EL (cell line): ENCODE measurements at places on chromosomes 13 and 19.

DNA sequence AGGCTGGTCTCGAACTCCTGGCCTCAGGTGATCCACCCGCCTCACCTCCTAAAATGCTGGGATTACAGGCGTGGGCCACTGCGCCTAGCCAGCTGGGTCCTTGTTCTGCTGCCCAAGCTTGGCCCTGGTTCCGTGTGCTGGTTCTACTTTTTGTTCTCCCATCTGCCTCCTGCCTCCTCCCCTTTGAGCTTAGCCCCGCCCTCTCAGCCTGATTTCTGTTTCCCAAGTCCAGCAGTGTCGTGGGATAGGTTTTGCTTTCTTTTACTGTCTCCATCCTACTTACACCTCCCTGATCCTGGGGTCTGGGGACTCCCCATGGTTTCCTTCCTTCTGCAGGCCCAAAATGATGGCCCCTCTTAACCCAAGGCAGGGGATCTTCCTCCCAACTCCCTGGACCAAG is 2.4 kb downstream of the BLOC1S3 start:
- no peak for DNase-seq

- DNase-seq, result no peak
Measured at GRCh38 chr13:97856304-97856675, 97.2 kb upstream of the IPO5 start.

DNA sequence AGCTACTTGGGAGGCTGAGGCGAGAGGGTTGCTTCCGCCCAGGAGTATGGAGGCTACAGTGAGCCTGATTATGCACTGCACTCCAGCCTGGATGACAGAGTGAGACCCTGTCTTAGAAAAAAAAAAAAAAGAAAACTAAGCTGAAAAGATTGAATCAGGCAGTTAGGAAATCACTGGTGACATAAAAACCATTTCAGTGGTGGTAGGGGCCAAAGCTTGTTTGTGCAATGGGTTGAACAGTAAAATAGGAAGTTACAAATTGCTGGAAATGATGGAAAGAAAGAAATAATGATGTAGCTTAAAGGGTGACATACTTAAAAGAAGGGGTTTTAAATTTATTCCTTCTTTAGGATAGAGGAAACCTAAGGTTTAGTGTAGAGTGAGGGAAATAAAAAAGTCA is 4.8 kb upstream of the OXGR1 start:
- DNase-seq, result no peak

DNA sequence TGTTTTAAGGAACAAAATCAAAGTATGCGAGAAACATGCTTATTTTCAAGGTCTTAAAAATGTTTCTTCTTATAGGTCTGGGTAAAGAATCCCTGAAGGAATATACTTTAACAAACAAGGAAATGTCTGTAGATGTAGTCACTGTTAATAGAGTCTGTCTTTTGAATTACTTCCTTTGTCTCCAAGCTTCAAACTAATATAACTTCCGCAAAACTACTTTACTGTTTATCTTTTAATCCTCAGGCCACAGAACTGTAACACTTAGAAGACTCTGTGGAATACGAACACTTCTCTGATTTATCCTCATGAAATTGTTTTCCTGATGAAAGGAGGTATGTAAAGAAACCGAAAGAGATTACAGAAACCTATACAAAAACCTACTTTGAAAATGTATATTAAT is 316.0 kb downstream of the PCDH9 start:
- no peak for DNase-seq

DNA sequence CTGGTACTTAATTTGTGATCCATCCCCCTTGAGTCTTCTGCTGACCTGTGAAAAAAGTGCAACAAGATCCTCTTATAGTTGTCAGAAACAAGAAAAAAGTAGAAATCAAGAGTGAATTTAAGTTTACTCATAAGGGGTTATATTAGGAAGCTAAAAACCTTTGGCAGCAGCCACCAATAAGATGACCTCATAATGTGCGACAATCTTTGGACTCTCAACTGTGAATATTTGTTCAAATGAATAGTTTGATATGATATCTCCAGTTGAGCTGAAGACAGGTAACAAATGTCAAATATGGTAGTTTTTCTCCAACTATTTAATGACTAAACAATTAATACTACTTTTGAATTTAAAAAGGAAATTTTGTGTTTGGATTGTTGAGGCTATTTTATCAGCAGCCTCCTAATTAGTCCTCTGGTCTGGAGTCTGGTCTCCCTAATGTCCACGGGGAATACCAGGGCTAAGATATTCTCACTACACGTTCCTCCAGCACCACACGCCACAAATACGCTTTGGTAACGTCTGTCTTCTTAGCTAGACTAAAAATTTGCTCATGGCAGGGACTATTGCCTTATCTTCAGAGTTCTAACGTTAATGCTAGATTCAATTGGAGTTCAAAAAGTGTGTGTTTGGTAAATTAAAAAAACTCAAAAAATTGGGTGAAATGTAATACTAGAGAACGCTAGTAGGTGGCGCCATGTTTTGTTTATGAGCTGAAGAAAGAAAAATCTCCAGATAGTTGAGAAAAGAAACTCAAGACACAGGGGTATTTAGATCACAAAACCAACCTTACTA is 51.0 kb upstream of the PDX1 start:
- peak; percentile 6 for DNase-seq

GRCh38 chr13:99908140-99908803 is 63.3 kb downstream of the ZIC5 start:
- no peak for DNase-seq

- DNase-seq, result no peak
Measured at GRCh38 chr13:105047676-105048295, 1487.7 kb downstream of the EFNB2 start.

- no peak for DNase-seq
Measured at GRCh38 chr13:23580684-23581060, 10.5 kb downstream of the TNFRSF19 start.

GRCh38 chr13:106143392-106143791 is 392.1 kb downstream of the EFNB2 start:
- DNase-seq, result peak; percentile 45

- DNase-seq, result no peak
Measured at GRCh38 chr19:28603453-28603852, 609.5 kb downstream of the UQCRFS1 start.

DNA sequence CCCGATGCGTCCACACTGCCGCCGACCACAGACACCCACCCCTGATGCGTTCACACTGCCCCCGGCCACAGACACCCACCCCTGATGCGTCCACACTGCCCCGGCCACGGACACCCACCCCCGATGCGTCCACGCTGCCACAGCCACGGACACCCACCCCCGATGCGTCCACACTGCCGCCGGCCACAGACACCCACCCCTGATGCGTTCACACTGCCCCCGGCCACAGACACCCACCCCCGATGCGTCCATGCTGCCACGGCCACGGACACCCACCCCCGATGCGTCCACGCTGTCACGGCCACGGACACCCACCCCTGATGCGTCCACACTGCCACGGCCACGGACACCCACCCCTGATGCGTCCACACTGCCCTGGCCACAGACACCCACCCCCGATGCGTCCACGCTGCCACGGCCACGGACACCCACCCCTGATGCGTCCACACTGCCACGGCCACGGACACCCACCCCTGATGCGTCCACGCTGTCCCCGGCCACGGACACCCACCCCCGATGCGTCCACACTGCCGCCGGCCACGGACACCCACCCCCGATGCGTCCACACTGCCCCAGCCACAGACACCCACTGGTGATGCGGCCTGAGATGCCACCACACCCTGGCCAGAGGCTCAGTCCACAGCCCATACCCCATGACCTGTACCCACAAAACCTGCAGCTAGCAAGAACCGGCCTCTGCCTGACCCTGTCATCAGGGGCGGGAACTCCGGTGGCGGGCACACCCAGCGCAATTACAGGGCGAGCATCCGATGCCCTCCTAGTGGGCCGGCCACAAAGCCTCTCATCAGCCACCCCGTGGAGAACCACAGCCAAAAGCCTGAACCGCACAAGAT is 28.4 kb downstream of the RASA3 start:
- DNase-seq, result no peak

- peak; percentile 21 for DNase-seq
Measured at GRCh38 chr19:58033741-58034476, at the start of gene ZSCAN1. Gene ZSCAN1, plus strand, starts transcription at chr19:58034025. Its CDS starts 3,812 bp downstream, at chr19:58037837.

GRCh38 chr19:1080360-1081161 is 13.6 kb downstream of the ARHGAP45 start:
- DNase-seq, result no peak

DNA sequence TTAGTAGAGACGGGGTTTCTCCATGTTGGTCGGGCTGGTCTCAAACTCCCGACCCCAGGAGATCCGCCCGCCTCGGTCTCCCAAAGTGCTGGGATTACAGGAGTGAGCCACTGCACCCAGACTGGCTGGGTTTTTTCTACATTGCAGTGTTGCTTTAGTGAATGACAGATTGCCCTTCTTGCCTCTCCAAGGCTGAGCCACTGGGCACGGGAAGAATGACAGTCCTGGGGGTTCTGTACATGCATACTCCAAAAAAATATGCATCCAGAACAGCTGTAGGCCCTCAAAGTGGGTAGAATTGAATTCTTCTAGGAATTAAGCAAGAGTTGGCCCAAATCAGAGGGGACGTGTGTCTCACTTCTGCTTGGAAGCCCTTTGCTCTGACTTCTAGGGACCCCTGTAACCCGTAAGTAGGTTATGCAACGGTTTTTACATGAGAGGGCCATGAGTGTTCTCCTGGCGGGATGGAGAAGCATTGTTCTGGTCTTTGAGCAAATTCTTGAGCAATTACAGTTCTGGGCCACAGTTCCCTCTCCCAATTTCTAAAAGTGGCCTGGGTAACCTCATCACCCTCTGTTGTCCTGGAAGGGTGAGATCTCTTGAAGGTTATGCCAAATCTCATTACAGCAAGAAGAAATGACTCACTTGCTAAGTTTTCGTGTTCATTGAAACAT is 3.6 kb downstream of the ACTN4 start:
- DNase-seq, result peak; percentile 92

GRCh38 chr19:38844093-38844686 is 5.6 kb downstream of the HNRNPL start:
- DNase-seq, result no peak

DNA sequence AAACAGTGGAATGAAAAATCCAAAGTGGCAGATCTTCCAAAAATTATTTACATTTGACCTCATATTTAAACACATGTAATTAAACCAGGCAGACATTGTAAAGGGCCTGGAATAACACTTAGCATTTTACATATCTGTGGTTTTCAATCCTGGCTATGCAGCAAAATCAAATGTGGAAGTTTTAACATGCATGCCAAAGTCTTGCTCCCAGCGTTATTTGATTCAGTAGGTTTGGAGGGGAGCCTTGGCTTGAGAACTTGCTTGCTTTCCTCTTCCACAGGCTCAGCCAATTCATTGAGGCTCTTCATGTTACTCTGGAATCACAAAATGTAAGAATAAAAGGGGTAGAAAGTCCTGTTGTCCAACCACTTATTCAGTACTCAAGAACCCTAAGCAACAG is 42.5 kb upstream of the INTS6 start:
- no peak for DNase-seq

DNA sequence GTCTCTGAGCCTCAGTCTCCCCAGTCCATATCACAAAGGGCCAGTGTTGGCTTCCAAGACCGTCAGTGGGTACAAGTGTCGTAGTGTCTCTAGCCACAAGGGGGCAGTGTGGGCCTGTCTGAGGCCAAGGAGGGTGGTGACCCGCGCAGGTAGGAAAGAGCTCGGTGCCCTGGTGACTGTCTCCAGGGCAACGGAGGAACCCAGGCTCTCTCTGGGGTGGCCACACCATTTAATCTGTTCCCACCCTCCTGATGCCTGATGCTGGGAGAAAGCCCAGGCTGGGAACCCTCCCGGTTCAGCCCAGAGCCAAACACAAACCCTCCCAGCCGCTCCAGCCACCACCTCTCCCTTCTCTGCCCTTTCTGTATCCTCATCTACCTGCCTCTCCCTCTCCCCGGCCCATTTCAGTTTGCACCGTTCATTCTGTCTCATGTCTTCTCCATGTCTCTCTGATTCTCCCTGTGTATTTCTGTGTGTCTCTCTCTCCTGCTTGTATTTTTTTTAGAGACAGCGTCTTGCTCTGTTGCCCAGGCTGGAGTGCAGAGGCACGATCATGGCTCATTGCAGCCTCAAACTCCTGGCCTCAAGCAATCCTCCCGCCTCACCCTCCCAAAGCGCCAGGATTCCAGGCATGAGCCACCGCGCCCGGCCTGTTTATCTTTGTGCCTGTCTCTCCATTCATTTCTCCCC is 17.5 kb upstream of the MEIS3 start:
- peak; percentile 58 for DNase-seq

DNA sequence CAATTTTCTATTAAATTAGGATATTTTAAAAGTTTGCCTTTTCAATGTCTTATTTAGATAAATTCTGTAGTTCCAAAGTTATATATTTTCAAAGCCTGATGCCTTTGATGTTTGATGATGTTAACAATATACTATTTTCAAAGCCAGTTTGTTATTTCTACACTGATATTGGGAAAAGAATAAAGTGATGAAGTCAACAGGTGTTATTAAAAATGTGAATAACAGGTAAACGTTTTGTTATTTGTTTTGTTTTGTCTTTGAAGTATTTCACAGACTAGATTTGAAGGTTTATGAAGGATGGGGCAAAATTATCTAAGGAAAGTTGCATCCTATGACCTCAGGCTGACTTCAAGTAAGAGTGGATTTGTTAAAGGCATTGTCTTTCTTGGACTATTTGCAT is 33.1 kb upstream of the ZNF420 start:
- no peak for DNase-seq
